Stimulated activated CD8-positive, alpha-beta memory T cell treated with anti-CD3 and anti-CD28 coated beads, Interleukin-2, amount 100 ng/mL, for 48 hours (primary cell): ENCODE measurements at places on chromosomes 4 and X.

DNA sequence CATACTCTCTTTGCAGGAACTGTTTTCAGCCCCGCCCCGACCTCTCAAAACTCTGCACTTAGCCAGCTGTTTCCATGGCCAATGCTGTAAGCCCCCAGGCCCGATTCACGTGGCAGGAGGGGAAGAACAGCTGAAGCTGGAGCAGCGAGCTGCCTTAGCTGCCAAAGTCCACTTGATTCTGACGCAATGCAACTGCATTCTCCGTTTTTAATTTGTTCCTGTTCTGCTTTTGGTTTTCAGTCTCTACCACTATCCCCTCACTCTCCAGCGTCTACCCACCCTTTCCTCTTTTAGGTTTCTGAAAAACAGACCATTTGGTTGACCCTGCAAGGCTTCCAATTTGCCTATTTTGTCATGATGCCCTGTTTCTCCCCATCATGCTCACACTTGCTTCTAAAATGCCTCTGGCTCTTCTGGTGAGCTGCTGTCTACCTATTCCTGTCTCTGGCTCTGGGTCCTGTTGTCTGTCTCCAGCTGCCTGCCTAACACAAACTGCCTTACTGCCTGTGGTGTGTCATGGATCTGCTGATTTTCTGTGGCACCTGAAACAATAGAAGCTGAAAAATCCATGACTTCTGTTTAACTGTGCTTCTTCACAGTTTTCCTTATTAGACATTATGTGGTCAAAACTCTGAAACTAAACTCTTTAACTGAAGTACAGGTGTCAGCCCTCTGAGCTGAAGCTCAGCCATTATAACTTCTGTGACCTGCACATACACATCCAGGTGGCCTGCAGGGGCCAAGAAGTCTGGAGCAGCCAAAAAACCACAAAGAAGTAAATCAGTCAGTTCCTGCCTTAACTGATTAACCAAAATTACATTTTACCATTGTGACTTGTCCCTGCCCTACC lies 160.5 kb upstream of the AGTR2 start:
- DNase-seq, result no peak

- no peak for DNase-seq
These were observed 384.6 kb downstream of the STIM2 start for GRCh38 chr4:27245216-27245615.

GRCh38 chr4:3372933-3373465 lies 68.8 kb upstream of the HGFAC start:
- no peak for DNase-seq

GRCh38 chr4:134365852-134366251 lies 164.3 kb upstream of the PABPC4L start:
- no peak for DNase-seq

DNA sequence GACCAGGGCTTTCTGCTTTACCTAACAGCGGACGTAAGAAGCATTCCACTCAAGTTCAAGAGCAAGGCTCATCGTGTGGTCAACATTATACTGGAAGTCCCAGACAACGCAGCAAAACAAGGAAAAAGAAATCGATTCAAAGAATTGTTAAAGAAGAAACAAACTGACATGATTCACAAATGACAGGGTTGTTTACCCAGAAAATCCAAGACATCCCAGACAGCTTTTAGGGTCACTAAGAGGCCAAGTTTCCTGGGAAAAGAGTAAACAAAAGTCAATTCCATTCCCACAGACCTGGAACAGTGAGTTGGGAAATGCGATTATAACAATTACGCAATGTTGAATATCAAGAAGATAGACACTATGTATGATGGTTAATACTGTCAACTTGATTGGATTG lies 21.5 kb upstream of the HTRA3 start:
- no peak for DNase-seq
